ENCODE measurements at places on chromosomes 12 and 14.

- no peak for DNase-seq
Observed at GRCh38 chr14:55772486-55772885, 192.5 kb downstream of the KTN1 start.

DNA sequence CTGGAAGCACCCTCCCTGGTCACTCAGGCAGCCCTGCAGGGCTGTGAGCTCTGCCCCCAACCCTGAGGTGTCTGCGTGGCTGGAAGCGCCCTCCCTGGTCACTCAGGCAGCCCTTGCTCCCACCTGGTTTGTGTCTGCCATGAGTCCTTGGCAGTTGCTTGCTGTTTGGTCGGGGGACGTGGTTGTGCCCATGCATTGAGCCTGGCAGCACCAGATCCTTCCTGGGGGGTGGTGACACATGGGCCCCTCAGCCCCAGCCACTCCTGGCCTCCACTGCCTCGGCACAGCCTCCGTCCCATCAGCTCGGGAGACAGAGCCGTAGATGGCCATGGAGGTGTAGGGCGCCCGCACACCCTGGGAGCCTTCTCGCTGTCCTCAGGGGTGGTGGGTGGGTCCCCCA lies 19.6 kb downstream of the MTA1 start:
- DNase-seq, result no peak

- DNase-seq, result no peak
Observed at GRCh38 chr12:106003297-106003696, 135.5 kb downstream of the NUAK1 start.

DNA sequence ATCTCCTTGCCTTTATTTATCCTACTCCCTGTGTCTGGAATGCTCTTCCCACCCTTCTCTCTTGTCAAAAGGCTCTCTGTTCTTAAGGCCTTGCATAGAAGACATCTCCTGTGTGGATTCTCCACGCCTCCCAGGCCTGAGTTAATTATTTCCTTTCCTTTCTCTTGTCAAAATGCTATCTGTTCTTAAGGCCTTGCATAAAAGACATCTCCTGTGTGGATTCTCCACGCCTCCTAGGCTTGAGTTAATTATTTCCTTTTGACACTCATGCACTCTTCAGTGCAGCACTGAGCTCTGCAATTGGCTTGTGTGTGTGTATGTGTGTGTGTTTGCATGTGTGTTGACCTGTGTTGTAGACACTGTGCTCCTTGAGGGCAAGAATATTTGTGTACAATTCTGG lies 52.1 kb upstream of the DCD start:
- no peak for DNase-seq

DNA sequence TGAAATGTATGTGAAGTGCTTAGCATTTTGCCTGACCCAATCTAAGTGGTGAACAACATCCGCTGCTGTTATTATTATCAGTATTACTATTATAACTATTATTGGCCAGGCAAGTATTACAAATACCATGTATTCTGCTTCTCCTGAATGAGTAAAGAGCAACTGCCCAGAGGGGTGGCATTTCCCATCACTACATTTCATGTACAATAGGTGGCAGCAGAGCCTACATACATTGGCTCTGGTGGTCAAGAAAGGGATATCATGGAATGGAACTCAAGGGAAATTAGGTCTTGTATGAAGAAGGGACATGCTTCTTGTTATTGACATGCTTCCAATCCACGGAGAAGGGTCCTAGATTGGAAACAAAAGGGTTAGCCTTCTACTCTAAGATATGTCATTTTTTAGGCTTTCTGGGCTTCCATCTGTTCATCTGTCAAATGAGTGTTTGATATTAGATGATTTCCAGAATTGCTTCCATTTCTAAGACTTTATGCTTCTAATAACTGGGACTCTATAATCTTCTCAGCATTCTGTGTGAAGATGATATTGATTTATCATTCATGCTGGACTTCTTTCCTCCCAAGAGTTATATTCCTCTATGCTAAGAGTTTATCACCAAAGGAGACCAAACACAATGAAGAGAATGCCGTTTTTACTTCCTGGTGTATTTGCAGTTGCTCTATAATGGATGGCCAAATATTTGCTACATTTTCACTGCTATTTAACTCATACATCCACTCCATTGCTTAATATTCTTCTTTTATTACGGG lies 239.1 kb downstream of the SSPN start:
- DNase-seq, result no peak

- no peak for DNase-seq
Observed at GRCh38 chr14:105019861-105020814, 745 bp downstream of the CDCA4 start.

DNA sequence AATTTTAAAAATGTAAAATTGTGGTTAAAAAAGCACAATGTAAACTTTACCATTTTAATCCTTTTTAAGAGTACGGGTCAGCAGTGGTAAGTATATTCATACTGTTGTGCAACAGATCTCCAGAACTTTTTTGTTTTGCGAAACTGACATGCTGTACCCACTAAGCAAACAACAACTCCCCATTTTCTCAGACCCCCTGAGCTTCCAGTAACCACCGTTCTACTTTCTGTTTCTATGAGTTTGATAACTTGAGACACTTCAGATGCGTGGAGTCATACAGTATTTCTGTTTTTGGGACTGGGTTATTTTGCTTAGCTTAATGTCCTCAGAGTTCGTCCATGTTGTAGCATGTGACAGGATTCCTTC lies 38.0 kb downstream of the CHST11 start:
- no peak for DNase-seq

DNA sequence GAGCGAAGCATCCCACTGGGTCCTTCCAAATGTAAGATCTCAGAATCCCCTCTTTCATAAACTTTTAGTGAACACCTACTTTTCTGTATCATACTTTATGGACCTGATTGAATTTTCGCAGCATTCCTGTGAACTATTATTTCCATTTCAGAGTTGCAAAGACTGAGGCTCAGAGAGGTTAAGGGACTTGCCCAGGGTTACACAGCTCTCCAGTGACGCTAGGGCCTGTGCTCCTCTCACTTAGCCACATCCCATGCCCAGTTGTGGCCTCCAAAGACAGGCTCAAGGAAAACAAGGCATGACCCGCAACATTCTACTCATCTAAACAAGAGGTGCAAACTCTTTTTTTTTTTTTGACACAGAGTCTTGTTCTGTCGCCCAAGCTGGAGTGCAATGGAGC lies 25.9 kb upstream of the SPPL3 start:
- DNase-seq, result no peak

Measured in D721Med (cell line).